NCI-H510A treated with DMSO at 0.1 percent for 48 hours (cell line): ENCODE measurements at places on chromosomes 2 and 18.
A peak's percentile ranks its signal among the peaks of the same experiment; 100 is the strongest.

- DNase-seq, result no peak
Measured at GRCh38 chr2:169892951-169893350, 65.7 kb downstream of the UBR3 start.

DNA sequence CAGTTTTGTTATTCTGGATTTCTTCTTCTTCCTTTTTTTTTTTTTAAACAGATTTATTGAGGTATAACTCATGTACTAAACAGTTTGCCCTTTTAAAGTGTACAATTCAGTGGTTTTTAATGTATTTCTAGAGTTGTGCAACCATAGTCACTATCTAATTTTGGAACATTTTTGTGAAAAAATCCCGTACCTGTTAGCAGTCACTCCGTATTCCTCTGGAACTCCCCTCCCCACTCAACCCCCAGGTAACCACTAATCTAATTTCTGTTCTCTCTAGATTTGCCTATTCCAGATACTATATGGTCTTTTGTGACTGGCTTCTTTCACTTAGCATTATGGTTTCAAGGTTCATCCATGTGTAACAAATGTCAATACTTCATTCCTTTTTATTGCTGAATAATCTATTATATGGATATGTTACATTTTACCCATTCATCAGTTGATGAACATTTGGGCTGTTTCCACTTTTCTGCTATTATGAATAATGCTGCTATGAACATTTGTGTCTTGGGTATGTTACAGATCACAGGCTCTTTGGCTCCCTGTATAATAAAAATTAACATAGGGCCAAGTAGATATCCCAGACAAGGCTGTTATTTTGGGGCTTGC is 21.9 kb downstream of the EHBP1 start:
- no peak for DNase-seq

DNA sequence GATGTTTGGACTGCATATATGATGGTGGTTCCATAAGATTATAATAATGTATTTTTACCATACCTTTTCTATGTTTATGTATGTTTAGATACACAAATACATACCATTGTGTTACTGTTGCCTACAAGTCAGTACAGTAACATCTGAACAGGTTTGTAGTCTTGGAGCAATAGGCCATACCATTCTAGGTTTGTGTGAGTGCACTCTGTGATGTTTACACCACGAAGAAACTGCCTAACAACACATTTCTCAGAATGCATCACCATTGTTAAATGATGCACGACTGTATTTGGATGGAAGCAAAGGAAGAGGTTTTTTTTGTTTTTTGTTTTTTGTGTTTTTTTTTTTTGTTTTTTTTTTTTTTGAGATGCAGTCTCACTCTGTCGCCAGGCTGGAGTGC is 9.5 kb downstream of the DUSP19 start:
- no peak for DNase-seq

- DNase-seq, result peak; percentile 57
Measured at GRCh38 chr2:61471905-61472805, 1.3 kb upstream of the USP34 start.

DNA sequence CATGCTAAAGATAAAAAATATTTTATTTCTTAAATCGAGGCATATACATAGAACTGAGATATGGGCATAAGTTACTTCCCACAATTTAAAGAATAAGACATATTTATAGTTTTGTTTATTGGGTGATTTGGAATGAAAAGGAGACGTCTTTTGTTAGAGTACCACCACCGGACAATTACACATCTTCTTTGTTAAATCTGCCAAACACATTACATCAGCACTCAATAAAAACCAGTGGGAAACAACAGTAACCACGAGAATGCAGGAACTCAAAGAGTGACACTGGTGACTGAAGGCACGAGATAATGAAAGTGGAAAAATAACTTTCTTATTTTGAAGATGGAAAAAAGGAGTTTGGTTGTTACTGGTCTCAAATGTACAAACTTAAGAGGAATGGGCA is 92.6 kb upstream of the TFCP2L1 start:
- DNase-seq, result no peak

GRCh38 chr18:6362559-6363129 is 52.1 kb downstream of the L3MBTL4 start:
- DNase-seq, result no peak

GRCh38 chr2:46901611-46902010 is 14.0 kb downstream of the MCFD2 start:
- DNase-seq, result no peak

DNA sequence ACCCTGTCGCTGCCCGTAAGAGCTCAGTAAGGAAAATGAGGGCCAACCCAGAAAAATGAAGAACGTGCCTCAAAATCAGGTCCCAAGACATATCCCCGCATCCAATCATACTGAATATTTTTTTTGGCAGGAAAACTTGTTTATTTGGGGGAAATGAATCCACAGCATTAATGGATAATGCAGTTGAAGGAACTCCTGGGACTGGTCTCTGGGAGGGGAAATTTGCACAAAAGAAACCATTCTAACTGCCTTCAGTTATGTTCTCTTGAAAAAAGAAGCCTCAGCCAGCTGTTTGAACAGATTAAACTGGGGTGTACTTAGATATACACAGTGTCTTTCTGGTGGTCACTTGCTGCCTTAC is 61.3 kb downstream of the SPRED2 start:
- no peak for DNase-seq

- DNase-seq, result no peak
Measured at GRCh38 chr2:201709747-201710146, 11.3 kb upstream of the MPP4 start.
